ENCODE measurements at places on chromosomes 11 and 22.

DNA sequence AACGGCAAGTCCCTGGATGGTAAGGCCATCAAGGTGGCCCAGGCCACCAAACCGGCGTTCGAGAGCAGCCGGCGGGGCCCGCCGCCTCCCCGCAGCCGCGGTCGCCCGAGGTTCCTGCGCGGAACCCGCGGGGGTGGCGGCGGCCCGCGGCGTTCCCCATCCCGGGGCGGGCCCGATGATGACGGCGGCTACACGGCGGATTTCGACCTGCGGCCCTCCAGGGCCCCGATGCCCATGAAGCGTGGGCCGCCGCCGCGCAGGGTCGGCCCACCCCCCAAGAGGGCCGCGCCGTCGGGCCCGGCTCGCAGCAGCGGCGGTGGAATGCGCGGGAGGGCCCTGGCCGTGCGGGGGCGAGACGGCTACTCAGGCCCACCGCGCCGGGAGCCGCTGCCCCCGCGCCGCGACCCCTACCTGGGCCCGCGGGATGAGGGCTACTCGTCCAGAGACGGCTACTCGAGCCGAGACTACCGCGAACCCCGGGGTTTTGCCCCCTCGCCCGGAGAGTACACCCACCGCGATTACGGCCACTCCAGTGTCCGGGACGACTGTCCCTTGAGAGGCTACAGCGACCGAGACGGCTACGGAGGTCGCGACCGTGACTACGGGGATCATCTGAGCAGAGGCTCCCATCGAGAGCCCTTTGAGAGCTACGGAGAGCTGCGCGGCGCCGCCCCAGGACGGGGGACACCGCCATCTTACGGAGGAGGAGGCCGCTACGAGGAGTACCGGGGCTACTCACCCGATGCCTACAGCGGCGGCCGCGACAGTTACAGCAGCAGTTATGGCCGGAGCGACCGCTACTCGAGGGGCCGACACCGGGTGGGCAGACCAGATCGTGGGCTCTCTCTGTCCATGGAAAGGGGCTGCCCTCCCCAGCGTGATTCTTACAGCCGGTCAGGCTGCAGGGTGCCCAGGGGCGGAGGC, 792 bp downstream of the RBMXL2 start:
- DNase-seq: no peak

DNA sequence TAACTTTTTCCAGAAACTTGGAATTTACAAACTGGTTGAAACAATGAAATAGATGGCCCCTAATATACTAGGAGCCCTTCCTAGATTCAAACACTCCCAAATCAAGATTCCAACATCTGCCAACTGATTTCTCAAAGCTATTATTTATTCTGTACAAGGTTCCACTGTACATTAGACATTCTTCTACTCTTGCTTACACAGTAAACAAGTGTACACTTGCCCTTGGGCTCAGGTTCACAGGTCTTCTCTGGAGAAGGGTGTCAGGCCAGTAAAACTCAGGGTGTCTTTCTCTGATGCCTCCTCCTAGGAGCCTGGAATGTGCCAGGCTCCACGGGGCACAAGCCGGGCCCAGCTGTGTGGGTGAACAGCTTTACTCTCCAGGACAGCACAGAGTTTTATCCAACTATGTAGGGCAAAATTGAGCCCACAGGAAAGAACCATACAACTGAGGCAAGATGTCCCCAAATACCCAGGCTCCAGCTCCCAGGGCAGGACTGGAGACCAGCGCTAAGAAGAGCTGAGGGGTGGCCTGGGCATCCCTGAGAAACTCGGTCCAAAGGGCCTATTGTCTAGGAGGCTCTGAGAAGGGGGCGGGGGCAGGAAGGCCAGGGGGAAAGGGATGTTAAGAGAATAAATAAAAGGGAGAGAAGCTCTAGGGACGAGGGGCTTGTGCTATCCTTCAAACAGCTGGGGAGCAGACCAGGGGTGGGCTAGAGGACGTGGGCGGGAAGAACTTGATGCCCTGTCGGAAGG, 8.8 kb upstream of the MFRP start:
- DNase-seq: no peak

- DNase-seq: no peak
Measured at GRCh38 chr11:13318498-13319295, 41.1 kb downstream of the BMAL1 start.

- DNase-seq: no peak
Measured at GRCh38 chr11:118084247-118084646, 2.5 kb downstream of the SMIM35 start.

GRCh38 chr22:28935713-28936112, 52.3 kb downstream of the ZNRF3 start:
- no peak for DNase-seq

DNA sequence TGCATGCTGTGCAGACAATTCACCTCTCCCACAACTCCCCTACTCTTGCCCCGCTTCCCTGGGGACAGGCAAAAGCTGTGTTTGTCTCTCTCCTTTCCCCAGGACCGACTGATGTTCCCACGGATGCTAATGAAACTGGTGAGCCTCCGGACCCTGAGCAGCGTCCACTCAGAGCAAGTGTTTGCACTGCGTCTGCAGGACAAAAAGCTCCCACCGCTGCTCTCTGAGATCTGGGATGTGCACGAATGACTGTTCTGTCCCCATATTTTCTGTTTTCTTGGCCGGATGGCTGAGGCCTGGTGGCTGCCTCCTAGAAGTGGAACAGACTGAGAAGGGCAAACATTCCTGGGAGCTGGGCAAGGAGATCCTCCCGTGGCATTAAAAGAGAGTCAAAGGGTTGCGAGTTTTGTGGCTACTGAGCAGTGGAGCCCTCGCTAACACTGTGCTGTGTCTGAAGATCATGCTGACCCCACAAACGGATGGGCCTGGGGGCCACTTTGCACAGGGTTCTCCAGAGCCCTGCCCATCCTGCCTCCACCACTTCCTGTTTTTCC, 1.4 kb upstream of the MADD start:
- no peak for DNase-seq

DNA sequence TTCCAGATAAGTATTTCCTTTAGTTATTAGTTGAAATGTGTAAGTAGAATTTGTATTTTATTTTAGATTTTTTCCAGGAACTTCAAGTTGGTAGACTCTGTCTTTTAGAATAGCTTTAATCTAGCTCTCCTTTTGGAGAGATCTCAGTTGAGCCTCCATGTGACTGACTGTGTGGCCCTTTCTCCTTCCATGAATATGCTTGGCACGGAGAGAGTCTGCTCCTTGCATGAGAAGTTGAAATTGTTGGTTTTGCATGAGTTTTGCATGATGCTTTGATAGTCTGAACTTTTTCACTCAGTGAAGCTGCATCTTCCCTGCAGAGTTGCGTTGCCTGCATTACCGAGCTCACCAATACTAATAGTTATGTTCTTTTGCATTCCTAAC, 32.8 kb upstream of the CTTN start:
- DNase-seq: no peak

DNA sequence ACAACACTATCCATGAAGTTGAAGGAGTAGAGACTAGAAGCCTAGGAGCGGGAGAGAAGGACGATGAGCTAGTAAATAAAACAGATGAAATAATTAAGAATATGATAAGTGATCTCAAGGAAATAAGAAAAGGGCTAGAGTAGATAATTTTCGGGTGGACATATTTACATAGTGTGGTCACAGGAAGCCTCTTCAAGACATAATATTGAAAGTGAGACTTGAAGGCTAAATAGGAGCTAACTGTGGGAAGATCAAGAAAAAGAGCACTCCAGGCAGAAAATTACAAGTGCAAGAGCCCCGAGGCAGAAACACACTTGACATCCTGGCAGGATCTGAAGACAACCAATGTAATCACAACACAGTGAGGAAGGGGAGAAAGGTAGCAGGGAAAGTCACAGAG, 11.9 kb upstream of the PPFIBP2 start:
- DNase-seq: no peak

GRCh38 chr11:3183523-3183922, 18.4 kb upstream of the OSBPL5 start:
- no peak for DNase-seq

- DNase-seq: no peak
Measured at GRCh38 chr11:83990160-83990733, 704.1 kb upstream of the CCDC90B start.
